ENCODE measurements at places on chromosomes 2 and 18.

- DNase-seq, result peak; percentile 19
Observed at GRCh38 chr18:2337552-2338141, 233.7 kb downstream of the METTL4 start.

DNA sequence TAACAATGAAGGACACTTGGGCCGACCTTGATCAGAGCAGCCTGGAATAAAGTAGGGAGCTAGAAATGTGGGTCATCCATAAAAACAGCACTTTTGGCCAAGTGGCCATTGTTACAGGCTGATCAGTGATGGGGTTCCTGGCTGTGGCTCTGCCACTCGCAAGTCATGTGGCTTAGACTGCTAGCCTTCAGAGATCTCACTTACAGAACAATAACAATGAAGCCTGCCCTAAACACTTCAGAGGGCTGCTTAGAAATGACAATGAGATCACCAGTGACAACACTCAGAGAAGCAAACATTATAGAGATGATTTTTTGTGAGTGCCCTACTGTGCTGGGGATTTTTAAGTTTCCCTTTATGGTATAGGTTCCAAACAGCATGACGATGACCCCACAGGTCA is 107.9 kb upstream of the LMAN1 start:
- DNase-seq, result no peak

DNA sequence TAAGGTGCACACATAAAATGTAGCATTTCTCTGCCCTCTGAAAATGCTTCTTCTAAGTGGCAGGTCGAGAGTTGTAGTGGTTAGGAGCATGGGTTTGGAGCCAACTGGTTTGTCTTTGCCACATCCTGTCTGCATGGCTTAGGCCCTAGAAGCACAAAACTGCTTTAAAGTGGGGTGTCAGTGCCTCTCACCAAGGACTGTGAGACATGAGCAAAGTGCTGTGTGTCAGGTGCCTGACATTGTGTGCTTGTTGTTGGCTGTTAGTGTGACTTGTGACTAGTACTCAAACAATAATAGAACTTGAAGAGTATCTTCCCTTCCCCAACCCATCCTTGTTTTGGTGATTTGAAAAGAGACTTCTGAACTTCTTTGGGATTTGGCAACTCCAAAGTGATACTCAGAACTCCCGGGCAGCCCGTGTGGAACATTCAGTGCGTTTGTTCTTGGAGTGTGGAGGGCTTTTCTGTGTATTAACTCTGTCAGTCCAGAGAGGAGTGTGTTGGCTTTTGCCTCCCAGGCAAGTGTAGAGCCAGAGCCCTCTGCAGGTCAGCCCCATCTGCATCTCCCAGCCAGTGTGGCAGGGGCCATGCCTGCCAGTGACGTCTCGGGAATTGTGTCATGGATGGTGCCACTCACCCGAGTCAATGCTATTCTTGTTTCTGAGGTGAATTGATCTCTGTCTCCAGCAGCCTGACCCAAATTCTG is 5.0 kb downstream of the MGAT5 start:
- DNase-seq, result no peak

GRCh38 chr2:119289642-119290041 is 66.0 kb downstream of the STEAP3 start:
- DNase-seq, result peak; percentile 27

DNA sequence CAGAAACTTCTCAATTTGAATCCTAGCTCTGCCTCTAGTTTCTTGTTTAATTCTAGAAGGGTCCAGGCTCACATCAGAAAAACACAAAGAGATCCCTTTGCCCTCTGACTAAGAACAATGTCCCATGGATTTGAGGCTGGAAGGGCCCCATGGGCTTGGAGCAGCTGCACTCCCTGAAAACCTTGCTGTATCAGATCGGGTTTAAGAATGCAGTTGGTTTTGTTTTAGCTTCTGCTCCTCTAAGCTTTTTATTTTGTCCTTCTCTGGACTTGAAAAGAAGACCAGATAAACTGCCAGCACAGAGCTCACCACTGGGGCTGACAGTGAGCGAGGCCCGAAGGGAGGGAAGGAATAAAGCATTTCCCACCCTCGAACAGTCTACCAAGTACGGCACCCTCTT is 69.2 kb upstream of the WIPF1 start:
- DNase-seq, result no peak

DNA sequence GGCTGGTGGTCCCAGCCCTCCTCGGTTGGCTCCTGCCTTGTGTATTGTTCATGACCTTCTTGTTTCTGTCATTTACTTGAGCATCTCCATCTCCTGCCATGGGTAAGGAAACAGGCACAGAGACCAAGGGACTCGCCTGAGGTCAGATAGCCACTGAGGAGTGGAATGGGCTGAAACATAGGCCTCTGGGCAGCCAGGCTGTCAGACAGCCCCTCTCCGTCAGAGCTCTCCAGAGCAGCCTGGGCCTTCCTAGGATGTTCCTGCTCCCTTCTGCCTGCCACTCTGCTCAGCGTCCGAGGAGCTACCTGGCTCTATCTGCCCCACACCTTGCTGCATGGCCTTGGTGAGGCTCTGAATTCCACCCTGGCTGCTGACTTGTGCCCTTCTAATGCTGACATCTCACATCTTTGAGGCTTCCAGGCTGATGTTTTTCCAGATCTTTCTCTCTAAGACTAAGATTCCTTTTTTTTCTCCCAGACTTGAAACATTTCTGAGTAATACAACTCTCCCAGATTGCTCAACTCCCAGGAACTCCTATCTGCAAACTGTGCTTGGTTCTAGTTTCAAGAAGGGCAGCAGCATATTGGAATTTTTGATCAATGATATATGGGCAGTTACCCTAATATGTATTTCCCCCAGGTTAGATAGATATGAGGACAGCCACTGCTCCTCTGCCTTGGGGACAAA is 67.7 kb downstream of the MCFD2 start:
- peak; percentile 90 for DNase-seq

DNA sequence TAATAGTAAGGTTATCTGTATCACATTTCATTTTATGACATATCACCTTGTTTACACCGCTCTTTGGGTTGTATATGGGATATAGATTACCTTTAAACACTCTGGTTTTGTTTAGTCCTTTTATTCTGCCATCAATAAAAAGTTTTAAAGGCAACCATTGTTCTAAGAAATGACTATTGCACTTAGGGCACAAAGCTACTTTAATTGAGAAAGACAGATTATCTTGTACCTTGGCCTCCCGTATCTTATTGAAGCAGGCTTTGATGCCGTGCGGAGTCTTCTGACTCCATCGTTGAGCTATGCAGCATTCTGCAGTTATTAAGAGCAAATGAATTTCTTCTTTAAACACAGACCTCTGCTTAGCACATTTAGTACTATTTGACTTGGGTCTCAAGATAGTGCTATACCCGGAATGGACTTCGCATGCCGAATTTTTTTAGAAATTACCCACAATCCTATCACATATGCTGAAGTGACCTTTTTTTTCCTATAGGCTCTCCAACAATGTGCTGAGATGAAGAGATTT is 16.7 kb downstream of the PKDCC start:
- DNase-seq, result no peak

DNA sequence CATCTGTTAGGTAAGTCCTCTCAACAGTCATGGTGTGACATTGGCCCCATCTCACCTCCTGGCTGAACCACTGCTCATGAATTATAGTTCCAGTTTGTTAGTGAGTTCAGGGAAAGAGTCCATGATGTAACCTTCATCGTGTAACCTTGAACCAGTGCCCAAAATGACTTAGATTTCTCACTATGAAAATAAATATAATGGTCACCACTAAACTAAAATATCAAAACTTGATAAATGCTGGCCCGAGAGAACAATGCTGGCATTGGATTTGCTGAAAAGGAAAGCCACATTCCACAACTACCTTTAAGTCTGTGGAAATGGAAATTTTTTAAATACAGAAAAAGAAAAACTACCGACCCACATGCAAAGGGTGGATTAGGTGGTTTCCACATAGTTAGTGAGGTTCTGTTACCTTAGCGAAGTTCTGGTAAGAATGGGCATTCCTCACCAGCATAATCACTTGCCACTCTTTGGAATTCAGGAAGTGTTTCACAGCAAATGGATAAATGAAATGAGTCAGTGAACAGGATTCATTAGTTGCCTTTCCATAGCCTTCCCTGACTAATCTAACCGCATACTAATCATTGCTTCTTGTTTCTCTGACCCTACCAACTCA is 133.9 kb upstream of the CTAGE1 start:
- peak; percentile 100 for DNase-seq

- no peak for DNase-seq
Observed at GRCh38 chr18:13103366-13103765, 112.2 kb downstream of the CEP192 start.

DNA sequence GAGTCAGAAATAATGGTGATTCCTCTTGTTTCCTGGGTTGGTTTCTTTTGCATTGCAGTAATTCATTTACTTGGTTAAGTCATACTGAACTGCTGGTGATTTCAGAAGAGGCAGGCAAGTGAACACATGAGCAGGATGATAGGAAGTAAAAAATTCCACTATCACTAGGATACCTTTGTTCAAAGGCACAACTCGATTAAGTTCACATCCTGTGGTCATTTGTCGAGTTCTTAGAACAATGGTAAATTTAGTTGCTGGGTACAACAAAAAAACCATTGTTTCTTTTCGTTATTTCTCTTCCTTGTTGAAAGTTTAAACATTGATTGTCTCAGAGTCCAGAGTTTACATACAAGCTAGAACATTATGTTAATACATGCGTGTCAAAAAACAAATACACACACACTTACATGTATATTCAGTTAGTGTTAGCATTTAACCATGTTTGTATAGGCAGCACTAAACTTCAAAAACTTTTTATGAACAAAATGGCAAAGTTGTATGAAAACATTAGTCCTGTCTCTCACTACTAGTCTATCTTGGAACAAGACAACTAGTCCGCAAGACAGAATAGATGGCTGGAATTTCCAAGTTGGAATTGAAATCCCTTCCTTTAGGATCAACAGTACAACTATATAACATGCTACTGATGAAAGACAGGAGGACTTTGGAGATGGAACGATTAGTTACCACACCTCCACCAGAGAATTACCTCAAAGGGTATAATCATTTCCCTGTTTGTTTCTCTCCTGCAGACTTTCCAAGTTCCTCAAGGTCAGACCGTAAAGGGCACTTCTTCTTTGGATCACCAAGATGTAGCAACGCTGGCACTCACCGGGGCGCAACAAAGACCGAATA is 26.2 kb downstream of the STK39 start:
- DNase-seq, result peak; percentile 96

DNA sequence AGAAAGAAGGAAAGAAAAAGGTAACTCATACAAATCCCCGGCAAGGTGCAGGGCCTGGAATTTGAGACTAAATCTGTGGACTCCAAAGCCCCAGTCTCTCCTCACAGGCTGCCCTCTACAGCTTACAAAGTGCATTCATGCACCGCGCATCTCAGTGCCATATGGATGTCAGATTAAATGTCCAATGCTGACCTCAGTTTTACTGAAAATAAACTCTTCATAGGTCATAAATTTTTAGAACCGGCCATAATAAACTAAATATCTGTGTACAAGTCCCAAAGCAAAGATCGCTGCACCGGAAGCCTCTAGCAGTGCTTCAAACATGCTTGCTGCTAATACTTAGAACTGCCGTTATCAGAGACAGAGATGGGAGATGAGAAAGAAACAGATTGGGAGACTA is 17.7 kb downstream of the ST6GAL2 start:
- DNase-seq, result no peak

GRCh38 chr2:19797871-19798270 is 103.9 kb downstream of the TTC32 start:
- DNase-seq, result peak; percentile 64

DNA sequence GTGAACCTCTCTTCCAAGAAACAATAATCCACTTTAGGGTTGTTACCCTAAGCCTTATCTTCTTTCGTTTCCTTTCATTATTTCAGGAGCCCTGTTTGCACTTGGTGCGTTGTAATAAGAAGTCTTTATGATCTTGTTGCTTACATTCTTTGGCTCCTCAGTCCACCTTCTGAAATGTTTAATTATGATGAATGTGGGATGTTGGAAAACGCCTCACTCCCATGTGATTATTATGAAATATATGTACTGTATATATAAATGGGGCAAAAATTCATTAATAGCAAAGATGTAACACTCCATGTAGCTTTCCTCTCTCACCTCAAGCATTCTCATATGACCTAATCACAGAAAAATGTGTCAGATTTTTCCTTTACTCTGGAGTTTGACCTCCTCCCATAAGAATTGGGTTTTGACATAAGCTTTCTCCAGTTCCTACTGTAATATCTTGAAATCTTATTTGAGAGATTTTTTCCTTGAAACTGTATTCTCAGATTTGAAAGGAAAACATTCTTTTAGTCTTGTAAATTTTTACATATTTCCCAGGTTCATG is 397.2 kb upstream of the FANCL start:
- no peak for DNase-seq

DNA sequence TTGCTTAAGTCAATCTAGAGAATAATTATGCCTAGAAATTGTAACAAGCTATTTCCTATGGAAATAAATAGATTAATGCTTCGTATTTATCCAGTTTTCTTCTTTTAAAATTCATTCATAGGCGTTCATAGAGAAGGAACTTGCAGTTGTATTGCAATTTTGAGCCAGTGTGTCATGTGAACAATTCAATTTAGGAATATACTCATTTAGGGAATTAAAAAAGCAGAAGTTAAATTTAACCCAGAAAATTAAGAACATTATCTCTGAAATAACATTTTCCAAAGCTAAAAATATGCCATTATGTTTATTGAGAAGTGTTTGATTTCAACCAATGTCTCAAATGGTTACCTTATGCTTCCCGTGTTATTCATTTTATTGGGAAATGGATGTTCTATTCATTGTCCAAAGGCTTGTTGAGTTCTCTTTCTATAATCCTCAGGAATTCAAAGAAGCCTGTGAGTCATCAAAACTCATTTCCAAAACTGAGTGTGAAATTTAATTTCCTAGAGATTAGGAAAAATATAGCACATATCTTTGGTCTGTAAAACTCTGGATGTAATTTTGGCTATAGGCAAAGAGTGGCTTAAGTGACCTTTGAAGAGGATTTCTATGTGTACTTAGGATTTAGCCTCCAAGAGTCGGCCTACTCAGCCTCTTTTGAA is 99.7 kb downstream of the SLC8A1 start:
- DNase-seq, result no peak

GRCh38 chr2:47304654-47305053 is 98.3 kb upstream of the MSH2 start:
- DNase-seq, result no peak

- DNase-seq, result peak; percentile 68
Observed at GRCh38 chr2:207867056-207867455, 97.3 kb upstream of the FZD5 start.

DNA sequence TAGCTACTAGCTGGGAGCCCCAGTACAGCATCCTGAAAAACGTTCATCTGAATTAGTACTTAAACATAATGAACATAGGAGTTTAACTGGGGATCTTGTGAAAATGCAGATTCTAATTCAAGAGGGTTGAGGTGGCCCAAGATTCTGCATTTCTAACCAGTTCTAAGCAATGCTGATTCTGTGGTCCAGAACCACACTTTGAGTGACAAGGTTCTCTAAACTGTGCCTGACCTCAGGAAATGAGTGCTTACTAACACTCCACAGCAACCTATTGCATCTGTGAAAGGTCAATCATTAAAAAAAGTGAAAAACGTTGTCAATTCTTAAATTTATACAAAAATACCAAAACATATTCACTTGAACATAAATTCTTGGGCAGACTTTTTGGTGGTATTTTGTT is 157.1 kb upstream of the ZFP36L2 start:
- DNase-seq, result no peak

- no peak for DNase-seq
Observed at GRCh38 chr2:68880213-68880612, 9.0 kb upstream of the BMP10 start.

GRCh38 chr2:64992218-64992617 is 3.0 kb downstream of the SLC1A4 start:
- DNase-seq, result no peak

- DNase-seq, result no peak
Observed at GRCh38 chr2:44810892-44811530, 130.5 kb upstream of the SIX3 start.
